ENCODE measurements at places on chromosomes 2 and 18. TPM values are rescaled to one million over a fixed set of nuclear protein-coding genes. Genes with fewer than 3 reads are reported as not detected.

Gene SPAST
- 22.1 TPM for total RNA-seq

Gene NYAP2
- total RNA-seq, result 1.00 TPM

Gene HOXD11
- total RNA-seq, result 0.21 TPM

Gene ARHGEF33
- 1.5 TPM for total RNA-seq

Gene TBR1
- total RNA-seq, result not detected

Gene UGT1A5
- total RNA-seq, result not detected

Gene CGREF1
- 1.8 TPM for total RNA-seq

Gene CD8A
- total RNA-seq, result 0.34 TPM

Gene GULP1
- 26.3 TPM for total RNA-seq

Gene ANKRD29
- 3.5 TPM for total RNA-seq

Gene CARF
- total RNA-seq, result 6.7 TPM

Gene CHRNG
- 0.87 TPM for total RNA-seq

Gene WNT10A
- 5.5 TPM for total RNA-seq

Gene FBXO48
- 2.0 TPM for total RNA-seq

Gene MC2R
- total RNA-seq, result not detected

Gene SPC25
- 25.2 TPM for total RNA-seq

Gene TUBA3E
- not detected for total RNA-seq

Gene CRYGD
- total RNA-seq, result not detected

Gene LGALSL
- 19.2 TPM for total RNA-seq

Gene FASTKD1
- total RNA-seq, result 38.8 TPM

Gene MAP3K19
- total RNA-seq, result 1.1 TPM

DNA sequence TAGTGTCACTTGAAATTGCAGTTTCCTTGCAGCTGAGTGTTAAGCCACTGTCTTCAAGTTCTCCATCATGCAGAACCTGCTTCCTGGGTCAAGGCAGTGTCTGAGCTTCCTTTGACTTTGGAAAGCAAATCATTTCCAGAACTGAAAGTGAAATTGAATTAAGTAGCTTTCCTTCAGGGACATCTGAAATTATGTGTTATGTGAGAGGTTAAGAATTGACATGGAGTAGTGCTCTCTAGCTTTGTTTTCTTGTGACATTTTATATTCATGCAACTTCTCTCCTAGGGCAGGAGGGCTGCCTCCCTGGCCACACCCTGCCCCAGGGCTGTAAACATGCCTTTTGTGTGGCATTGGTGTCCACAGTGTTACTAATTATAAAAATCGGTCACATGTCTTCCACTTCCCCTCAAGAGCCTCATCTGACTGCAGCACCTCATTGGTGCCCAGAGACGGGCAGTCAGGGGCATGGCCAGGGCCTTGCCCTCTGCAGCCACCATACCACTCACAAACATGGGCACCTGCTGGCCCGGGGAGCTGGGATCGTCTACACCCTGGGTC, 14.4 kb downstream of the RAB12 start:
- no peak for DNase-seq

GRCh38 chr2:230416061-230416721, at the start of gene SP100:
Gene SP100, plus strand, starts transcription at chr2:230416201. Its CDS starts 96 bp downstream, at chr2:230416297.
- no peak for DNase-seq

- no peak for DNase-seq
These were observed 64.0 kb downstream of the ODC1 start for GRCh38 chr2:10383960-10384734.

GRCh38 chr2:78035804-78036203, 513.6 kb upstream of the LRRTM4 start:
- no peak for DNase-seq

DNA sequence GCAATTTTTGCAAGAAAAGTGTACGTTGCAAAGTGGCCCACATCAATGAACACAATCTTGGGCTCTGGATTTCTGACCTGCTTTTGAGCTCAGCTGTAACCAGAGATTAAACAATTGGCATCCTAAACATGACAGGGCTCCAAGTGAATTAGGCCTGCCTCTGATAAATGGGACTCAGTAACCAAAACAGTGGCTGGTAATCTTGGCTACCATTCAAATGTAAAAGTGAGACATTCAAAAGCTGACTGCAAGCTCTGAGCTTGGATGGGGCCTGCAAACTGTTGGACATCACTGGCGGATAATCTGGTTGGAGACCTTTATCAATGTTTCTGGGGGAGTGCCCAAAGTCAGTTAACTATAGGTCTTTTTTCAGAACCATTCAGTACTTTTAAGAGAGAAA, 160.7 kb downstream of the RAB3GAP1 start:
- no peak for DNase-seq

- DNase-seq, result no peak
These were observed 29.6 kb upstream of the ZCCHC2 start for GRCh38 chr18:62493033-62493862.

GRCh38 chr2:100207411-100207885, 65.1 kb upstream of the AFF3 start:
- no peak for DNase-seq

DNA sequence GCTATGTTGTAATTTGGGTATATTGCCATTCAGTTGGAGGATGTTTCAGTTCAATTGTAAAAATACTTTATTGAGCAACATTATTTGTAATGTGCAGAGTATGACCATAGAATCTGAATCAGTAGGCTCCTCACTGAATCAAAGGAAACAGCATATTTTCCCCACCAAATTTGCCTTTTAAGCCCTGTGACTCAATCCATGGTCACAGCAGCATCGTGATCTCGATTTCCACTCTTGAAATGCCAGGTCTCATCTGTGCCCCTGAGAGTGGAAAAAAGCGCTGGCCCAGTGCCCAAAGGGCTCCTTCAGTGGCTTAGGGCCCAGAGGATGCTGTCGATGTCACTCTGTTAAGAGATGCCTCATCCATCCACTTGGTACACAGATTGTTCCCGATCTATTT, 57.5 kb downstream of the FHOD3 start:
- no peak for DNase-seq

GRCh38 chr2:23801396-23801795, 125.5 kb downstream of the ATAD2B start:
- DNase-seq, result no peak

GRCh38 chr18:45106331-45106774, 425.7 kb downstream of the SETBP1 start:
- DNase-seq, result no peak

DNA sequence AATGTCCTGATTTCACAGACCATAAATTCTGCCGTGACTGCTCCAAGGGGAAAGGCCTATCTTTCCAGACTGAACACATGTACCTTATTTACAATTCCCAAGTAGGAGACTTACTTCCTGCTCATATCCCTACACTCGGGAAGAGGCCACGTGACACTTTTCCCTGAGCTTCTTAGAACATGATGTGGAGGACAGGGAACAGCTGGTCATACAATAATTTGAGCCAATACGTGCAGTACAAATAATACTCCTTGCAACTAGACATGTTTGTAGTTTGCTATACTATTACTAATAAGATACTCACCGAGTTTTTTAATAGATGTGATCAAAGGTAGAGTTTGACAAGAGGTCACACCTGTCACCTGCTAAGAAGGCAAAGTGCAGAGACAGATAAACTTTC, 256.4 kb downstream of the SP3 start:
- DNase-seq, result no peak

GRCh38 chr2:108548208-108549003, 14.1 kb downstream of the LIMS1 start:
- no peak for DNase-seq

GRCh38 chr2:158998551-158999248, 30.3 kb downstream of the TANC1 start:
- DNase-seq, result no peak

- DNase-seq, result no peak
These were observed 32.1 kb downstream of the RPRD1A start for GRCh38 chr18:36035253-36035652.

DNA sequence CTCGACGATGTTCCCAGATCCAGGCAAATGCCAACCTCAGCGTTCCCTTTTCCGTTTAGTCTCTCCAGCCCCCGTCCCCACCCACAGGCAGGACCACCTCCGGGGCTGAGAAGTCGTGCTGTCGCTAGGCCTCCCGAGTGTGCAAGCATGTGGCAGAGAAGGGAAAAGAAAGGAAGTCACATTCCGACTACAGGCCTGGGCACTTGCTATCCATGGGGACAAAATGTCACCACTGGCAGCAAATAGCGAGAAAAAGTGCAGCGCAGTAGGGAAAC, 420 bp downstream of the PIGN start:
- DNase-seq, result no peak

GRCh38 chr2:27890924-27891672, 569 bp downstream of the BABAM2 start:
- no peak for DNase-seq

- DNase-seq, result no peak
These were observed 8.2 kb downstream of the ERBB4 start for GRCh38 chr2:212530373-212530772.

DNA sequence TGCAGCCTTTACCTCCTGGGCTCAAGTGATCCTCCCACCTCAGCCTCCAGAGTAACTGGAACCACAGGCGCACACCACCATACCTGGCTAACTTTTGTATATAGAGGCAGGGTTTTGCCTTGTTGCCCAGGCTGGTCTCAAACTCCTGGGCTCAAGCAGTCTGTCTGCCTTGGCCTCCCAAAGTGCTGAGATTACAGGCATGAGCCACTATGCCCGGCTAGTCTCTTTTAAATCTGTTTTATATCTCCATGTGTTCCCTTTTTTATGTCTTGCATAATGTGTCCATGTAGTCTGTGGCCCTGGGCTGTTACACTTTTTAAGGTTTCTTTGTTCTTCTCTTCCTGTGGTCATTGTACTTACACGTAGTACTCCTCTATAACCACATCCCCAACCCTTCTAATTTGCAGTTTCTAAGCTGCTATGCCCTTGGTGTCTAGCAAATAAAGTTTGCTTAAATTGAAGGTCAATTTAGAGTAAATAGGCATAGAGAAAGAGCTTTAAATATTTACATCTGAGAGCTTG, 168.2 kb downstream of the MCFD2 start:
- no peak for DNase-seq

DNA sequence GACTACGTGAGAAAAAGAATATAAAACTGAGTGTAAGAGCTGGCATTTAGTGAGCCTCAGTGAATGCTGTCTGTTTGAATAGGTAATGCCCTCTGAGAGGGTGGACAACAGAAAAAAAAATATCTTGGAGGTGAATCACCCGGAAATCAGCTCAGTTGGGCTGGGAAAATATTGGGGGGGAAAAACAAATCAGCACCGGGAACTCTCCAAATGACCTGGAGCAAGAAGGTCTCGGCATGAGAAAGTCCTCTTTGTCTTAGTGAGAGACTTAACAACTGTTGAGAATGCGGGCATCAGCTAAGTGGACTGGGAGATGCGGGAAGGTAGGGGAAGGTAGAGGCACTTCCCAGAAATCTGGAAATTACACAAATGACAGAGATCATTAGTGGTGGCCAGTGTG, 109.4 kb upstream of the POU3F3 start:
- DNase-seq, result peak; percentile 16

GRCh38 chr2:240168546-240169361, 28.3 kb upstream of the OTOS start:
- no peak for DNase-seq
